Astrocyte of the cerebellum (primary cell): ENCODE measurements at places on chromosomes 6 and 20.

DNA sequence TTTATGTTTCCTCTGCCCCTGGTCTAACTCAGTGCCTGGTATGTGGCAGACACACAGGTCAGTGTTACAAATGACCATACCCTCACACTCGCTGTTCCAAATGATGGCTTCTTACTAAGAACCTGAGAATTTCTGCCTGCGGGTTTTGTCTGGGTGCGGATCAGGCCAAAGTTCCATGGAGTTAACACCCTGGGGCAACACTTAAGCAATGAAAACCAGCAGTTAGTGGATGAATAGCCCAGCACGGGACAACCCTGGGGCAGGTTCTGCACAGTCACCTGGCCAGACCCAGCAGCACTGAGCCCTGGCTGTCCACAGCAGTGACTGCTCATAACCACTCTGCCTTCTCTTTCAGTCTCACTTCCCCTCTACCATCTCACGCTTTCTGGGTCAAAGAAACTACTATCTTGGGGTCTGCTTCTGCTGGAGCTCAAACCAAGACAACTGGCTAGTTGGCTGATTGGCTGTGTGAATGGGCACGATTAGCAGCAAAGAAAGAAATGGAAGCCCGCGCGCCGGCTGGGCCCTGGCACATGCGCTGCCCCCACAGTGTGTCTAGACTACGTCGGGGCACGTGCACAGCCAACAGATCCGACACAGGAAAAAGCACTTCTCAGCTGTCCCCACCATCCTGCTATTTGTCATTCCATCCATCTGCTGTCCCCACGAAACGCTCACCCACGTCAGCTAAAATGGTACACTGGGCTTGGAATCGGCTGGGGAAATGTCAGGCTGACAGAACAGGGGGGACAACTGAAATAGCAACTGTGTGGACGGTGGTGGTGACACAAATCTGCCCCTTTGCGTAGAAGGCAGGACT lies 36.6 kb downstream of the MGME1 start:
- DNase-seq: no peak

- DNase-seq: no peak
These were observed 11.5 kb downstream of the SLC4A11 start for GRCh38 chr20:3227506-3227905.

DNA sequence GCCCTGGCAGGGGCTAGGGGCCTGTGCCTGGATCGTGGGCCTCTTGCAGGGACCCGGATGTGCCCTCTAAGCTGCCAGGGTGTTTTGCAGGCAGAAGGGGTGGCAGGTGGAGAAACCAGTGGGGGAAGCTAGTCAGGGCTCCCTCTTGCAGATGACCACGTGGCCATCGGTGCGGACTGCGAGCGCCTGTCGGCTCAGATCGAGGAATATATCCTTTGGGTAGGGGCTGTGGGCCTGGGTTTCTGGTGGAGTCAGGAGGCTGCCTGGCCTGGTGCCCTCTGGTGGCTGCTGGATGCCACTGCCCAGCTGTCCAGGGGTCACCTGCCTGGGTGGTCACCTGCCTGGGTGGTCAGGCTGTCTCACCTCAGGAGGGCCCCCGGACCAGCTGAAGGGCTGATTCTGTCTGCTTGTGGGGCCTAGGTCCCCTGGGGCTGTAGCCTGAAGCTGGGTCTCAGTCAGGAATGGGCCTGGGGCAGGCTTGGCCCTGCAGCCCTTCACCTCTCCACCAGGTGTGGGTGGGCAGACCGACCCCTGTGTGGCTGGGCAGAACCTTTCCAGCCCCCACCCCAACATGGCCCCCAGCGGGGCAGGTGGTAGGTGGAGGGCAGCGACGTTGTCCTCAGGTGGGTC lies 6.7 kb downstream of the TCEA2 start:
- DNase-seq: no peak

- DNase-seq: no peak
These were observed 31.2 kb downstream of the SNAI1 start for GRCh38 chr20:50013976-50014375.

DNA sequence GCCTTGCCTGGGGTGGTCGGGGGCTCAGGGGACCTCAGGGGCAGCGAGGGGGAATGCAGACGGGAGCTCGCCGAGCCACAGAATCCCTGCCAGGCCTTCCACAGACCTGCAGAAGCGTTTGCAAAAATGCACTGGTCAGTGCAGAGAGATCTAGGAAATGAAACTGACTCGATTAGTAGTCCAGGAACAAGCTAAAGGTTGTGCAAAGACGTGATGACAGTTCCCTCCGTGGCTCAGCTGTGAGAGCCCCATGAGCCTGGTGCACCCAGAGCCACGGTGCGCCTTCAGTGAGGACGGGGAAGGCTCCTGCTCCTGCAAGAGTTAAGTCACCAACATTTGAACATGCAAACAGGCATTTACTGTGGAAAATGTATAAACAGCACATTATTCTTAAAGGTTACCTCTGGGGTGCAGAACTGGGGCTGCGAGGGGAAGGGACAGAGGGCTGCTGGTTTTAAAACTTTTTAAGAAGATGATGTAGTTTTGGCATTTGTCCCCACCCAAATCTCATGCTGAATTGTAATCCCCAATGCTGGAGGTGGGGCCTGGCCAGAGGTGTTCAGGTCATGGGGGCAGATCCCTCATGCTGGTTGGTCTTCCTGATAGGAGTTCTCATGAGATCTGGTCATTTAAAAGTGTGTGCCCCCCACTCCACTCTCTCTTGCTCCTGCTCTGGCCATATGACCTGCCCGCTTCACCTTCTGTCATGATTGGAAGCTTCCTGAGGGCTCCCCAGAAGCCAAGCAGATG lies 147.3 kb downstream of the DLL1 start:
- DNase-seq: no peak

DNA sequence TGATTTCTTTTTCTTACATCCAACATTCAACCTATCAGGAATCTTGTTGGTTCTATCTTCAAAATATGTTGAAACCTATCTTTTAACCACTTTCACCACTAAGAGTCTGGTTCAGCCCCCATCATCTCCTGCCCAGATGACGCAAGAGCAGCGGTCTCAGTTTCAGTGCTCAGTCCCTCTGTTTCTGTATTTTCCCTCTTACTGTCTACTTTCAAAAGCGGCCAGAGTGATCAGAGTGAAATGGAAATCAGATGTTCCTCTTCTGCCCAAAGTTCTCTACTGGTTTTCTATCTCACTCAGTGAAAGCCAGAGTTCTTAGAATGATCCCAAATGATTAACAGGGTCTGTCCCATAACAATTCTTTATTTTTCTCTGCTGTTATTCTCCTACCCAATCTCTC lies 147.9 kb upstream of the PDE7B start:
- no peak for DNase-seq

DNA sequence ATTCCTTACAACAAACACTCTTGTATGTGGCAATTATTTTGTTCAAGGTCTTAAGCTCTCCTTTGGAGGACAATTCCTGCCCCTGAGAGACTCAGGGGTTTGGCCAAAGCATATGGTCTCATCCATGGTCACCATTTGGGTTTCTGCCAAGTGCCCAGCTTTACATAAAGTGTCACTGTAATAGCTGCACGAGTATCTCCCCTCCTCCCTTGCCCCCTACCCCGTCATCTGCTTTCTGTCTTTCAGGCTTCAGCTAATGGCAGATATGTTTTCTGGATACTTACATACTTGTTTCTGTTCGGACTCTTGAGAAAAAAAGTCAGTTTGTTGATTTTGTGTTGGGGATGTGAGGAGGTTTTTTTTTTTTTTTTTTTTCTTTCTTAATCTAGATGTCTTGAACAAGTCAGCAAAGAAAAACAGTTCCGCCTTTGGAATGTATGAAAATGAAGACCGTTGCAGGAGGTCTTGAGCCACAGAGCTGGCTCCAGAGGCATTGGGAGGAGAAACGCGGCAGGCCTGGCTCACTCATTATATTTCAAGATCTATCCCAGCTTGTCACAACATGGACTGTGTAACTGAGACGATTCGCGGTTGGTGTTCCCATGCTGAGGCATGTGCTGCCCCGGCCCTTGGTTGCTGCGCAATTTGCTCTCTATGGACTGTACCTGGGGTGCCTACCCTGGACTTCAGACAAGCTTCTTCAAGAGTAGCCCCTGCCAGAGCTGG lies 32.6 kb upstream of the STX16 start:
- DNase-seq: peak; percentile 90

- no peak for DNase-seq
These were observed 26.8 kb downstream of the PAQR8 start for GRCh38 chr6:52388790-52389189.

- peak; percentile 97 for DNase-seq
These were observed 83.0 kb downstream of the SLC22A3 start for GRCh38 chr6:160431226-160431625.
